ENCODE measurements at places on chromosomes 5 and 9.

GRCh38 chr9:133880851-133881661, 111.1 kb downstream of the VAV2 start:
- DNase-seq: no peak

DNA sequence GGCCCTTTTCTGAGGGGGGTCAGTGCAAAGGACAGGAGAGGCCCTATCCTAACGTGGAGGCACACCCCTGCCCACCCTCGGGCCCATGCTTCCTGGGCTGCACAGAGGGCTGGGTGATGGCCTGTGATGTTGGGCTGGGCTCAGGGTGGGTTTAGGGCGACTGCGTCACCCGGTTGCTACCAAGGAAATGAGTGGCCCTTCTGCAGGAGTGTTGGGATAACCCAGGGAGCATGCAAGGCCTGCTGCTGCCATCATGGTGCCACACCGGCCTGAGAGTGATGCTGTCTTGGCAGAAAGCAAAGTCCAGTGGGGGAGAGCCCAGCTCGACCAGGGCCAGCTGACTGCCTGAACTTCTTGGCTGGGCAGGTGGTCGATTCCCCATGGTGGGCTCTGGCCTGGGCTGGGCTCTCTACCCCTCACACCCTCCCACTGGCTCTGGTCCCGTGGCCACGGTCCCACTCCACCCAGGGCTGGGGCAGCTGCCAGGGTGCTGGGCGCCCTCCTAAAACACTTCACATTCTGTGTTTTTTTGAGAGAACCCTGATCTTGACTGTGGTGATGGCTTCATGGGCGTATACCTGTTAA, 21.5 kb upstream of the MRNIP start:
- no peak for DNase-seq

GRCh38 chr9:131405858-131406537, 12.1 kb downstream of the PRRC2B start:
- no peak for DNase-seq

DNA sequence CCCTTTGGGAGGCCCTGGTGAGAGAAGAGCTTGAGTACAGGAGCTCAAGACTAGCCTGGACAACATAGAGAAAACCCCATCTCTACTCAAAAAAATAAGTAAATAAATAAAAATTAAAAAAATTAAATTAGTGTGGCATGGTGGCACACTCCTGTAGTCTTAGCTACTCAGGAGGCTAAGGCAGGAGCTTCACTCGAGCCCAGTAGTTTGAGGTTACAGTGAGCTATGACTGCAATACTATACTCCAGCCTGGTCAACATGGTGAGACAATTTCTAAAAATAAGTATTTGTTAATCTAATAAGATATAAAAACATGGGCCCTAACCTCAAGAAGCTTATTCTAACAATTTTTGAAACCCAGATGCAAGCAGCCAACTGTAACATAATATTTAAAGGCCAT, 7.6 kb downstream of the RNF38 start:
- no peak for DNase-seq

GRCh38 chr5:129858131-129858675, 46.1 kb upstream of the CHSY3 start:
- DNase-seq: no peak

GRCh38 chr9:24620741-24621140, 75.0 kb upstream of the IZUMO3 start:
- no peak for DNase-seq

DNA sequence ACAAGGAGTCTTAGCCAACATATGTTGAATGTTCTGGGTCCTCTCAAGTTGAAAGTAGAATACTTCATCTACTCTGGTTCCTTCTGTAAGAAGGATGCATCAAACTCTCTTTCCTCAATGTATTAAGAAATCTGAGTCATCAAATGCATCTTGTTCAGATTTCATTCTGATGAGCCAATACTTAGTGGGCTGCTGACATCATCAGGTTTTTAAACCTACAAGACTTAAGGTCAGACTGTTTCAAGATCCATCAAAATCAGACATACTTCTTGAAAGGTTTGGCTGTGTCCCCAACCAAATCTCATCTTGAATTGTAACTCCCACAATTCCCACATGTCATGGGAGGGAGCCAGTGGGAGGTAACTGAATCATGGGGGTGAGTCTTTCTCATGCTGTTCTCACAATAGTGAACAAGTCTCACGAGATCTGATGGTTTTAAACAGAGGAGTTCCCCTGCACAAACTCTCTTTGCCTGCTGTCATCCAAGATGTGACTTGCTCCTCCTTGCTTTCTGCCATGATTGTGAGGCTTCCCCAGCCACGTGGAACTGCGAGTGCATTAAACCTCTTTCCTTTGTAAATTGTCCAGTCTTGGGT, 168.8 kb downstream of the RAPGEF6 start:
- no peak for DNase-seq

- DNase-seq: no peak
These were observed 199.5 kb downstream of the C9orf50 start for GRCh38 chr9:129421371-129421770.

DNA sequence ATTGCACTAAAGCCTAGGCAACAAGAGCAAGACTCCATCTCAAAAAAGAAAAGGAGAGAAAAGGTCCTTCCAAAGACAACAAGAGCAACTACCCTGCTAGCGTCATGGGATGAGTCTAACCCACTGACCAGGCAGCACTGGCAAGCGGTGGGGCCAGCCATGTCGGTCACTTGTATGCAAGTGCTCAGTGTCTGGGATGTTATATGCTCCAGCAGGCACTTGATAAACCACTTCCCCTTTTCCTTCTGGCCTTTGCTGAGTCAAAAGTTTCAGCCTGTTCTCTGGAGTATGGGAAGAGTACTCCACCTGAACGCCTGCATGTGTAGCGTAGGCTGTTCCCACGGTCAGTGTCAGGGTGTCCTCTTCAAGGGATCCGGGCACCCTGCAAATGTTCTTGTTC, 9.2 kb upstream of the MXD3 start:
- no peak for DNase-seq

DNA sequence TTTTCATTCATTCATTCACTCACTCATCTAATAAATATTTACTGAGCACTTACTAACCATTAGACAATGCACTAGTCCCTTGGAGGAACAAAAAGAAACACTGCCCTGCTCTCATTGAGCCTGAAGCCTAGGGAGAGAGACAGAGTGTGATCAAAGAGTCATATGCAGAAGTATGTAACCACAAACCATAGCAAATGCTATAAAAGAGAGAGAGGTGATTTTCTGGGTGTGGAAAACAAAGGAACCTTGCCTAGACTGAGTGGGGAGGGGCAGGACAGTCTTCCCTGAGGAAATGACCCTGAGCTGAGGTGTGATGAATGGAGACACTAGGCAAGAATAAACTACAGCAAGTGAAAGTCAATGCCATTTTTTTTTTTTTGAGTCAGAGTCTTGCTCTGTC, 10.8 kb upstream of the ADRA1B start:
- DNase-seq: no peak

DNA sequence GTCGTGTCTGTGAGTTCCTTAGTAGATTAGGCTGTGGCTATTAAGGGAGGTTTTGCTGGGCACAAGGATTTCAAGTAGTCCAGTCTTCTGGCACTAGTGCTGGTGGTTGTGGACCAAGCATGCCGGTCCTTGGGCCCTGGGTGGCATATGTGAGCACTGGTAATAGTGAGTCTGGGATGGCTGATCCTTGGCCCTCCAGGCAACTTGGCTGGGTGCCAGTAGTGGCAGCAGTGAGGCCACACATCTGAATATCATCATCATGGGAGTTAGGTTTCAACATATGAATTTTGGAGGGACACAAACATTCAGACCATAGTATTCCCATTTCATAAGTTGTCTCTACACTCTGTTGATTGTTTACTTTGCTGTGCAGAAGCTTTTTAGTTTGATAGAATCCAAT, 25.3 kb upstream of the APBA1 start:
- DNase-seq: no peak

- DNase-seq: no peak
These were observed 89.2 kb downstream of the SEMA4D start for GRCh38 chr9:89408628-89409101.

GRCh38 chr5:170562875-170563228, 59.0 kb downstream of the KCNIP1 start:
- no peak for DNase-seq

- DNase-seq: no peak
These were observed 466.2 kb downstream of the KDM4C start for GRCh38 chr9:7223981-7224380.

- DNase-seq: no peak
These were observed 28.5 kb upstream of the LRRC14B start for GRCh38 chr5:162565-163337.

- DNase-seq: no peak
These were observed 63.5 kb upstream of the KLF9 start for GRCh38 chr9:70477907-70478480.

GRCh38 chr5:84623019-84623418, 238.3 kb upstream of the EDIL3 start:
- no peak for DNase-seq

GRCh38 chr9:78903581-78903980, 606.7 kb downstream of the PSAT1 start:
- DNase-seq: no peak

DNA sequence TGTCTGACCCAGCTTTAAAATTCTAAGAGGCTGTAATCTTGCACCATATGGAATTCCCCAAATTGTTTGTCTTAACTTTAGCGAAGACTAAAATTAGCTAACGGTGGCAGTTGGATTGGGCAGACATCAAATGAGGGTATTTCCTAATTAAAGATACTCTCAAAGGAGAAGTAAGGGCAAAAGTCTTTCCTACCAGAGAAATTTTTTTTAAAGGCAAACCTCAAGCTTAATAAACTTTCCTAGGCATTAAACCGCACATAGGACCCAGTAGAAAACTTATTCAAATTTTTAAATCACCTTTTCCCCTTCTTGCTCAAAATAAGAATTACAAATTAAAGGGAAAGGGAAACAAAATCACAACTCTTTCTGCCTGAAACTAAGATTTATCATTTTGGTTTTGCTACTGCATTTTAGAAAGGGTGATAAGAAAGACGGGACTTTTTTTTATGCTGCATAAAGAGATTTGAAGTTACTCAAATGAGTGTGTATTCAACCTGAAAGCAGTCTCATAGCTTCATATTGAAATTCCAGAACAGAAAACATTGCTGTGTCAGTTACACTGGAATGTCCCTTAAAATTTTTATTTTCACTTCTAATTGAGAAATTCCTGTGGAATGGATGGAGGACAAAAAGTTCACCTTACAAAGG, 189.1 kb upstream of the PTGER4 start:
- no peak for DNase-seq

- DNase-seq: no peak
These were observed 113.4 kb downstream of the EHMT1 start for GRCh38 chr9:137731947-137732813.

GRCh38 chr5:140148508-140148907, 22.8 kb downstream of the IGIP start:
- no peak for DNase-seq

DNA sequence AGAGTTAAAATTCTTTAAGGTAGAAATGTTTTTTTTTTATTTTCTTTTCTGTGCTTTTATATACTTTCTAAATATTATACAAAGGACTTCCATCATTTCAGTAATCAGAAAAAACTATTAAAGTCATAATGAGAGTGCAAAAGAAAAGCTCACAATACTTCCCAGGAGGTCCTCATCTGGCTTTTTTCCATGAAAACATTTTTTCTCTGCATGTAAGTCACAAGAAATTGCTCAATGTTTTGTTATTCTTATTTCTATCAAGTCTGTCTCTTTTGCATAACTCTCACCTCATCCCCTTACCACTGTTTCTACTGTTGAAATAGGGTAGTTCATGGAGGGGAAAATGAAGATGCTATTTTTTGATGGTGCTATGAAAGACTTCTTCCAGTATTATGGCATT, 375.0 kb downstream of the TMEM232 start:
- DNase-seq: no peak

- no peak for DNase-seq
These were observed 23.0 kb downstream of the RIGI start for GRCh38 chr9:32503008-32503407.

- DNase-seq: no peak
These were observed 274.4 kb downstream of the MAN2A1 start for GRCh38 chr5:109964136-109964535.

DNA sequence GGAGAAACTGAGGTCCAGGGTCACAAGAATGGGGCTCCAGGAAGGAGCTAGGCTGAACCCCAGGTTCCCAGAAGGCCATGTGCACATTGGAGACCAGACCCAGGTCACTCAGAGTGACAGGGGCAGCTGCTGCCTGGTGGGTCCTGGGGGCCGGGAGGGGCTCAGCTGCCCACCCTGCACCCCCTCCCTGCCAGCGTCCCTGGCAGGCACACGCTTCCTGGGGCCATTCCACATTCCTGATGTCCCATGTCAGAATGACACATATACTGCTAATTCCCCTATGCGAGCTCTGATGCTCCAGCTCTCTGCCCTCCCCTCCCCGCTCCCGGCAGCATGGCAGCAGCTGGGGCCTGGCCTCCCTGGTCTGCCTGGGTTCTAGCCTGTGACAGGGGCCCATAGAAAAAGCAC, 14.0 kb downstream of the FGFR4 start:
- no peak for DNase-seq

GRCh38 chr5:848671-849111, 2.1 kb downstream of the ZDHHC11 start:
- DNase-seq: no peak

GRCh38 chr9:125757834-125758233, 10.7 kb downstream of the PBX3 start:
- DNase-seq: no peak

Data from stimulated activated CD8-positive, alpha-beta memory T cell treated with anti-CD3 and anti-CD28 coated beads, Interleukin-4, amount 100 ng/mL, for 4 hours (primary cell).